Upper lobe of right lung (tissue), 1 donor: ENCODE measurements at places on chromosomes 2 and 18. TPM values are rescaled to one million over a fixed set of nuclear protein-coding genes. Genes with fewer than 3 reads are reported as not detected.

DNA sequence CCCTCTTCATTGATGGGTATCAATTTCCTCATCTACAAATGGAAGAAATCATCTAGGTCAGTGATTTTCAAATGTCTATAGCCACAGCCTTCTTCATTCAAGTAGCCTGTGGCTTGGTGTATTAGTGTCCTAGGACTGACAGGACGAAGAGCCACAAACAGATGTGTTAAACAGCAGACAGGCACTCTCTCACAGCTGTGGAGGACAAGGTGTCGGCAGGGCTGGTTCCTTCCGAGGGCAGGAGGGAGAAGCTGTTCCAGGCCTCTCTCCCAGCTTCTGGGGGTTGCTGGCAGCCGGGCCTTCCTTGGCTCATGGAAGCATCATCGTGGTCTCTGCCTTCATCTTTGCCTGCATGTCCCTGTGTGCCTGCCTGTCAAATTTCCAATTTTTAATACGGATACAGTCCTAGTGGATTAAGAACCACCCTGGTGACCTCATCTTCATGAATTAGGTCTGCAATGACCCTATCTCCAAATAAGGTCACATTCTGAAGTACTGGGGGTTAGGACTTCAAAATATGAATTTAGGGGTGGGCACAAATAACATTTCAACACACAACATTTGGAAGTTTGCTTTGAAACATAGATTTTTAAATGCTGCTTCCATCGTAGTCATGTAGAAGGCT is 86.5 kb downstream of the PTGR3 start:
- no peak for DNase-seq

GRCh38 chr2:209682646-209683045 is 89.0 kb upstream of the UNC80 start:
- DNase-seq: no peak

- DNase-seq: no peak
Observed at GRCh38 chr2:214547931-214548330, 137.1 kb downstream of the VWC2L start.

GRCh38 chr2:22377268-22377667 is 1007.7 kb upstream of the KLHL29 start:
- no peak for DNase-seq

GRCh38 chr2:197576631-197577030 is 60.8 kb downstream of the MOB4 start:
- DNase-seq: no peak

GPR155 gene
- total RNA-seq: 6.3 TPM

DNA sequence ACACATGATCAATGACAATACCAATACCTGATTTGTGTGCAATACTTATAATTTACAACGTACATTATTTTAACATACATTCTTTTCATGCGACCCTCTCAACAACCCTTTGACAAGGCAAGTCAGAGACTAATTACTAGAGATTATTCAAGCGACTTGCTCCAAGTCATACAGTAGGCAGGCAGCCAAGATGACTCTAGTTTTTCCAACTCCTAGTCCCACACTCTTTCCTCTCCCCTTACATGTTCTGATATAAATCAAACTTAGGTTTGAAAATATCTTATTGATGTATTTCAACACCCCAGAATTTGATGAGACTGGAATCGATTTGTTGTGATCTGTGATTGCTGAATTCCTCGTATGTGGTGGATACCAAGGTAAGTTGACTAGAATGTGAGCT is 8.0 kb upstream of the CYP27C1 start:
- DNase-seq: no peak

GRCh38 chr18:41371156-41372045 is 583.6 kb upstream of the PIK3C3 start:
- DNase-seq: no peak

AP1S3 gene
- 16.8 TPM for total RNA-seq

DNA sequence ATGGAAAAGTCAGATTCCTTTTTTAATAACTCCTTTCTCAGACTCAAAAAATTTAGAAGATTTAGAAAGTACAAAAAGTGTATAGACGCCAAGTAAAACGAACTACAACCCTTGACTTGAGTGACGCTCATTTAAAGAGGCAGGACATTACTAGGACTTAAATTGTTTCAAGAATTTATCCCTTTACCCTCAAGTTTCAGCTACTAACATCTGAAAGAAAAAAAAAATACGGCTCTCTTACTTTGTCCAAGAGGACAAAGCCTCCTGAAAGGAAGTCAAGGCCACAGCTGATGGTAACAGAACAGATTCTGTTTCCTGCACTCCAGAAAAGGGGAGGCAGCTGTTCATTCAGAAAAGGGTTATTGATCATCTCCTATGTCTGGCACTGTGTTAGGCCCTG is 57.6 kb upstream of the PKDCC start:
- no peak for DNase-seq

DNA sequence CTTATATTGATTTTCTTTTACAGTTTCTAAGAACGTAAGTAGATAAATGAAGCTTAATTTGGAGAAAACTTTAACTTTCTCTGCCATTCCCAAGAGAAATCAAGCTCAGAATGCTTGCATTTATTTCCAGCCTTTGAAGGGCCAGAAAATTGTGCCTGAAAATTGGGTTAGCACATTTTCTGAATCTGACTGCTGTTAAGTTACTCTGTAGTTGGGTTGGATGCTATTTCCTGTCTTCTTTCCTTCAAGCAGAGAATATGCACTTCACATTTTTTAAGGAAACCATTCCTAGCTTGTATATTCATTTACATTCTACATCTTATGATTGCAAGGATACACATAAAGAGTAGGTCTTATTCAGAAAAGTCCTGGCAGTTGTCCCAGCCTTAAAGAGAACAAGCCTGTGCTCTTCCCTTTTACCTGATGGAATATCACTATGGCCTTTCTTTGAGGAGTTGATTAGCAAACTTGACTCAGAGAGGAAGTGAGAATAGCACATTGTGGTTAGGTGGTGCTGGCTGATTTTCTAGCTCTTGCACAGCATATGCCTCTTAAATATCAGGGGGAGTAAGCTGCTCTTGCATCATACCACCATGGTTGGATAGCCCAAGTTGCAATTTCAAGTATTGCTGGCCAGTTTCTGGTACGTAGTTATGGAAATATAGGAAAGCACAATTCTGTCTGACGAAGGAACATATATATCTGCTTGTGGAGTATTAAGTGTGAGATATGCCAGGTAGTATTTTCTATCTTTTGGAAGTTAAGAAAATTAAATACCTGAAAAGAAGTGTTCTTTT is 133.7 kb downstream of the COMMD1 start:
- no peak for DNase-seq

DNA sequence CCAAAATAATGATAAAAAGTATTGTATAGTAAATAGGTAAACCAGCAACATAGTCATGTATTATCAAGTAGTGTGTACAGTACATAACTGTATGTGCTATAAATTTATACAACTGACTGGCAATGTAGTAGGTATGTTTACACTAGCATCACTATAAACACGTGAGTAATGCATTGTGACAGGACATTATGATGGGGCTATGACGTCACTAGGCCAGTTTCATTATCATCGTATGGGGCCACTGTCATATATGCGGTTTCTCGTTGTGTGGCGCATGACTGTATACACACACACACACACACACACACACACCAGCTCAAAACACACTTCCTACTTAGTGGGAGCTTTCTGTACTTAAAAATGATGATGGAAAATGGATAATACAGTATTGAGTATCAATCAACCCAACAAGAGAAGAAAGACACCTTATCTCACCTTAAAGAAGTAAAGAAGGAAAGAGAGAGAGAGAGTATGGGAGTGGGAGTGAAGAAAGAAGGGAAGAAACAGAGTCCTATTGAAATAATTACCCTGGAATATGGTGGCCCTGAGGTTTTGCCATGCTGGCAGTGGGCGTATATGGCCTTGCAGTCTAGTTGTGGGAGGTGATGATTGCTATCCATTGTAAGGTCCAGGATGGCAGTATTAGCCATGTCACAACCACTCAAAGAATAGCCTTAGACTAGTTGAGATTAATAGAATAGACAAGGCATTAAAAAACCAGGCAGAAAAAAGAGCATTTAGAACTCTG is 186.4 kb upstream of the ZNF521 start:
- no peak for DNase-seq

- DNase-seq: no peak
Observed at GRCh38 chr18:25662272-25662671, 310.3 kb upstream of the ZNF521 start.

DNA sequence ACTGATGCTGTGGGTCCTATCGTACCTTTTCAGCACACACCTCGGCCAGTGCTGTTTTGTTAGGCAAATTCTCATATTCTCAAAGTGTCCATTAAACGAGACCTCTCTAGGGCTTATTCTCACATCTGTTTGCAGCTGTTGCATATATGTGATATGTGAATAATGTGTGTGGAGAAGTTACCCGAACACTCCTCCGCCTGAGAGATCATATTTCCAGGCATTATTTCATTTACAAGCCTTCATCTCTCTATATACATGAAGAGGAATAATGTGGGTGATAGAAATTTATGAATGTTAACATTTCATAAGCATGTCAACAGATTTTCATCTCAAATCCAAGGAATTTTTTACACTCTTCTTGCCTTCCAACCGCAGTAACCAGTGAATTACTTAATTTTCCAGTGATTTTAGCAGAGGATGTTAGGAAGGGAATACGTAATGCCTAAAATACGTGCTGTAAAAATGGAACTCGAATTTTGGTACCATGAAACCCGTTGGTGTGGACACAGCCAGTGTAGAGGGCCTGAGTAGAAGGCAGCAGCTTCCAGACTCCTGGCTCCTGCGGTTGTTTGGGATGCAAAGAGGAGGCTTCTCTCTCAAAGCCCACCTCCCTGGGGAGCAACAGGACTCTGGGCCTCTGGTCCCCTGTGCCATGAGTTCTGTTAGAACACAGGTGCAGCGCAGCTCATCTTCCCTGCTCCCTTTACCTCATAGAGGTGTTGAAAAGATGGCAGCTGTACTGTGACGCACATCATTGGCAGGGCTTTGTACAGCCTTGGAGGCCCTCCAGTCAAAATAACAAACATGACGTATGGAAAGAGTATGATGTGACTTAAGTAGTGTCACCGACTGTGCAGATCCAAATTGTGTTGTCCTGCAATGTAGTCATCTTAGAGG is 280.1 kb downstream of the NEDD4L start:
- no peak for DNase-seq

DNA sequence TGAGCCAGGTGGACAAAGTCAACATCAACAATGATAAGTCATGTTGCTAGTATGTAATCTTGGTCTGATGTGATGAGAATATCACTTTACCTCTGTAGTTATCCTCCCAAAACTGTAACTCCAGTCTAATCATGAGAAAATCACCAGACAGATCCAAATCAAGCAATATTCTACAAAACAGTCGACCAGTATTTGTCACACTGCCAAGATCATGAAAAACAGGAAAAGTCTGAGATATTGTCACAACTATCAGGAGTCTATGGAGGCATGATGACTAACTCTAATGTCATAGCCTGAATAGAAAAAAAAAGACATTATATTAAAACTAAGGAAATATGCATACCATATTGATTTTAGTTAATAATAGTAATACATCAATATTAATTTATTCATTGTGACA is 1883.3 kb upstream of the CELF4 start:
- DNase-seq: no peak

GRCh38 chr18:26540043-26540628 is 8.2 kb downstream of the KCTD1 start:
- no peak for DNase-seq

DNA sequence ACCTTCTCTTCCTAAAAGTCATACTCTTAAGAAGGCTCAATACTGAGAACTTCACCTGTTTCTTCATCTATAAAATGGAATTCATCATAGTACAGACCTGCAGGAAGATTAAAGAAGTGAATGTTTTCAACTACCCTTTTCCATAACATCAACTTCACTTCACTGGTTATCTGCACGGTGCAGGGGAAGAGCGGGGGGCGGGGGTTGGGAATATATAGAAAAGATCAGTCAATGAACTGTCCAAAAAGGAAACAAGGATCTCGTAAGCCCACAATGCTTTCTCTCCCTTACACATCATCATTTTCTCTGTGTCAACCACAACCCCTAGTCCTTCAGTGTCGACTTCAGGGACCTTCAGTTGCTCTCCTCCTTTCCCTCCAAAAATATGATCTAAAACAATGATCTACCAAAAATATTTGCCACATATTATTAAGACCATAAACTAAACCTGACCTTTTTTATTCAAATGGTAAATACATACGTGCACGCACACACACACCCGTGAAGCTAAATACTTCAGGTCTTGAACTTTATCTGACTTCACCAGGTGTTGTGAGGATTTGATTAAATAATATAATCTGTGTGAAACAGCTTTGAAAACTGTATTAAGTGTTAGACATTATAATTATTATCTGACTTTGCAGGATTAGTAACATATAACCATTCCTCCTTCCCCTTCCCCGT is 4.9 kb downstream of the MBOAT2 start:
- DNase-seq: no peak

DNA sequence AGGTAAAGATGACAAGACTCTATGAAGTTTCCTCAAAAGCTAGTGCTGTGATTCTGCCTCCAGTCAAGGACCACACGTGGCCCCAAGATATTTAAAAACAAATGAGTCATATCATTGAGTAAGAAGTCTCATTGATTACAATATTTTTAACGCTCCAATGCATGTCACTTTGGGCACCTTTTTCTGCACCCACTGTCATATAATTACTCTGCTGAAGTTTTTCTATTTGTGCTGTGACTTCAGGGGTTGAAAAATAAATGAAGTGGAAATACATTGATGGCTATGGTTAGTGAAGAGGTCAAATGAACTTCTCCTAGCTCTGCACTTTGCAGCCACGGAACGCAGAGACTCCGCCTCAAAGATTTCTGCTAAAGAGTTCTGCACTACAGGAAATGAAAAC is 344.3 kb upstream of the KYNU start:
- no peak for DNase-seq

ALK gene
- total RNA-seq: not detected

UGT1A3 gene
- not detected for total RNA-seq

GRCh38 chr2:241413929-241414580 is 58.0 kb downstream of the FARP2 start:
- DNase-seq: no peak

- no peak for DNase-seq
Observed at GRCh38 chr2:37489041-37489456, 144.6 kb downstream of the QPCT start.
